Muscle of arm (tissue), 14 donors: ENCODE measurements at places on chromosomes 12 and 14.

DNA sequence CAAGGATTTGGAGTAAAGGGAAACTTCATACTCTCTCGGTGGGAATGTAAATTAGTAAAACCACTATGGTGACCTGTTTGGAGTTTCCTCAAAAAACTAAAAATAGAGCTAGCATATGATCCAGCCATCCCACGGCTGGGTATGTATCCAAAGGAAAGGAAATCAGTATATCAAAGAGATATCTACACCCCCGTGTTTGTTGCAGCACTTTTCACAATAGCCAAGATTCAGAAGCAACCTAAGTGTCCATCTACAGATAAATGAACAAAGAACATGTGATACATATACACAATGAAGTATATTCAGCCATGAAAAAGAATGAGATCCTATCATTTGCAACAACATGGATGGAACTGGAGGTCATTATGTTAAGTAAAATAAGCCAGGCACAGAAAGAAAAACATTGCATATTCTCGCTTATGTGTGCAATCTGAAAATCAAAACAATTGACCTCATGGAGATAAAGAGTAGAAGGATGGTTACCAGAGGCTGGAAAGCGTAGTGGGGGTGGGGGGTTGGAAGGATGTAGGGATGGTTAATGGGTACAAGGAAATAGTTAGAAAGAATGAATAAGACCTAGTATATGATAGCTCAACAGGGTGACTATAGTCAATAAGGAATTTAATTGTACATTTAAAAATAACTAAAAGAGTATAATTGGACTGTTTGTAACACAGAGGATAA is 468.0 kb downstream of the BCAT1 start:
- DNase-seq = no peak

GRCh38 chr12:121966959-121967358 is 48.6 kb downstream of the CFAP251 start:
- no peak for DNase-seq

DNA sequence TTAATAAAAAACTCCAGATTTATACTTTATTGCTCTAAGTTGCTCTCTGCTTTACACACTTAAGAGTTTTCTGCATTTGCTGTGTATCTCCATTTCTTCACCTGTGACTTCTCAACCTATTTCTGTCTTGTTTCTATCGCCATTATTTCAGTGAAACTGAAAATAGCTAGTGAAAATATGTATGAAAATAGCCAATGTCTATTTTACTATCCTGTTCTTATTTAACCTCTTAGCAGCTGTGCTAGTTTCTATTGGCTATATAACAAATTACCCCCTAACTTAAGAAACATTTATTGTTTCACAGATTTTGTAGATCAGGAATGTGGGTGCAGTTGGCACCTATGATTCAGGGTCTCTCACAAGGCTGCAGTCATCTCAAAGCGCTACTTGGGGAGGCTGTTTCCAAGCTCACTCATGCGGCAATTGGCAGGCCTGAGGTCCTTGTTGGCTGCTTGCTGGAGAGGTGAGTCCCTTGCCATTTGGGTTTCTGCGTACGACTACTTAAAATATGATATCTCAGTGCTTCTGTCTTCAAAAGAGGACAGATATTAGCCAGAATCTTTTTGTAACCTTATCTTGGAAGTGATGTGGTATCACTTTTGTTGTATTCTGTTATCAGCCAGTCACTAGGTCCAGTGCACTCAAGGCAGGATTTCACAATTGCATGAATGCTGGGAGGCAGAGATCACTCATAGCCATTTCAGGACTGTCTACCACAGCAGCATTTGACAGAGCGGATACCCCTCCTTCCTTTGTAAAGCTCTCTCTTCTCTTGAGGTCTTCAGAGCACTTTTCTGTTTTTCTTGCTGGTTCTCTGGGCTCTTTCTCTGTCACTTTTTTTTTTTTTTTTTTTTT is 7.2 kb downstream of the ERC1 start:
- DNase-seq = no peak

GRCh38 chr12:12267742-12268200 is 927 bp upstream of the LRP6 start:
- DNase-seq = no peak

DNA sequence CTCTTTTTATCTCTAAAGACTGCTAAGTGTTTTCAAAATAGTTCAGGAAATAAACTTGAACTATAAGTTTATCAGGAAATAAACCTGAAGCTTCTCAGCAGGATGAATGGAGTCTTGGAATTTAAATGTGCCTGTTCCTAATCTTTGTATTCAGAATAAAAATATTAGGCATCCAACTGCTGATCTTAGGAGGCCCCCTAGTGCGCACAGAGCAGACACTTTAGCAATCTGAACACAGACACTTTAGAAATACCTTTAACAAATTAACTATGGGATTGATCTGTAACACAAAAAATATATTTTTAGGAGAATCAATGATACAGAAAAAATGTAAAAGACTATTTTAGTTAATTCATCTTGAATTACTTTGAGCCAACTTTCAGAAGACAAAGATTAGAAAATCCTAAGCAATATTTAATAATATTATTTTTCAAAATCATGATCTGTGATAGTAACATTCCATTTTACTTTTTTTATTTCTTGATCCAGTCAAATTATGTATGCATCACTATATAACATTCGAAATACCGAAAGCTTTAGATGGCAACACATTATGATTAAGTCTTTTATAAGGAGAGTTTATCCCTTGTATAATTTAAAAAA is 80.9 kb downstream of the SLC41A2 start:
- peak; percentile 37 for DNase-seq

DNA sequence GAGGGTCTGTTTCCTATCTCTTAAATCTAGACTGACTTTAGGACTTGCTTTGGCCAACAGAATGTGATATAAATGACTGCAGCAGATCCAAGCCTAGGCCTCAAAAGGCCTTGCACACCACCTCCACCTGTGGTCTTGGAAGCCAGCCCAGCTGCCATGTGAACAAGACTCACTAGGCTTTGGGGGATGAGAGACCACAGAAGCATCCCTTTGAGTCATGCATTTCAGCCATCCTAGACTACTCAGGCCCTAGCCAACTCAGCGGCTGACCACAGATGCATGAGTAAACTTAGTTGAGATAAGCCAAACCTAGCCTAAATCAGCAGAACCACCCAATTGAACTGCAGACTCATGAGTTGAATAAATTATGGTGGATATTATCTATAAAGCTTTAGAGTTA is 87.7 kb downstream of the KCNH5 start:
- DNase-seq = no peak

DNA sequence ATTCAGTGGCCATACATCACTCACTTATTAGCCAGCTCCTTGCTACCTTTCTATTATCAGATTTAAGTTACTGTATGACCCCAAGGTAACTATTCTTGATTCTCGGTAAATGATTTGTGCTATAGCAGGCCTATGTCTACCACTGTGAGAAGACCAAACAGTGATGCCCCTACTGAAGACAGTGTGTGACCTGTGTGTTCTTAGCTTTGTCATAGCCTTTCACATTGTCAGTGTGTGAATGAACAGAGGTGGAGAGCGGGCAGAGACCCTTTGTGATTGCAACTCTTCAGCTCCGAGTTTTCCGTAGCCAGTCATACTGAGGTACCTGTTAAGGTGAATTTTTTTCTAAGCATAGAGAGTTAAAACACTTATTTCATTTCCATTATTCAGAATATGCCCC is 294.0 kb downstream of the LRFN5 start:
- DNase-seq = no peak

GRCh38 chr12:101485021-101485420 is 9.9 kb downstream of the SPIC start:
- DNase-seq = no peak
